K562 (cell line): ENCODE measurements at places on chromosomes 6 and 20. TPM values are rescaled to one million over a fixed set of nuclear protein-coding genes. Genes with fewer than 3 reads are reported as not detected.

Gene TTLL9
- total RNA-seq, result not detected in 2 replicates

Gene ARMH2
- not detected in 2 replicates for total RNA-seq

Gene GJA10
- not detected in 2 replicates for total RNA-seq

Gene DEFB119
- total RNA-seq, result not detected in 2 replicates

Gene BACH2
- total RNA-seq, result 1.7 and 2.0 TPM in 2 replicates

Gene PHACTR1
- 19.7 and 25.3 TPM in 2 replicates for total RNA-seq

Gene EDN3
- total RNA-seq, result not detected in 2 replicates

GRCh38 chr20:842547-842940, 9.0 kb downstream of the FAM110A start:
- DNase-seq, result no peak

DNA sequence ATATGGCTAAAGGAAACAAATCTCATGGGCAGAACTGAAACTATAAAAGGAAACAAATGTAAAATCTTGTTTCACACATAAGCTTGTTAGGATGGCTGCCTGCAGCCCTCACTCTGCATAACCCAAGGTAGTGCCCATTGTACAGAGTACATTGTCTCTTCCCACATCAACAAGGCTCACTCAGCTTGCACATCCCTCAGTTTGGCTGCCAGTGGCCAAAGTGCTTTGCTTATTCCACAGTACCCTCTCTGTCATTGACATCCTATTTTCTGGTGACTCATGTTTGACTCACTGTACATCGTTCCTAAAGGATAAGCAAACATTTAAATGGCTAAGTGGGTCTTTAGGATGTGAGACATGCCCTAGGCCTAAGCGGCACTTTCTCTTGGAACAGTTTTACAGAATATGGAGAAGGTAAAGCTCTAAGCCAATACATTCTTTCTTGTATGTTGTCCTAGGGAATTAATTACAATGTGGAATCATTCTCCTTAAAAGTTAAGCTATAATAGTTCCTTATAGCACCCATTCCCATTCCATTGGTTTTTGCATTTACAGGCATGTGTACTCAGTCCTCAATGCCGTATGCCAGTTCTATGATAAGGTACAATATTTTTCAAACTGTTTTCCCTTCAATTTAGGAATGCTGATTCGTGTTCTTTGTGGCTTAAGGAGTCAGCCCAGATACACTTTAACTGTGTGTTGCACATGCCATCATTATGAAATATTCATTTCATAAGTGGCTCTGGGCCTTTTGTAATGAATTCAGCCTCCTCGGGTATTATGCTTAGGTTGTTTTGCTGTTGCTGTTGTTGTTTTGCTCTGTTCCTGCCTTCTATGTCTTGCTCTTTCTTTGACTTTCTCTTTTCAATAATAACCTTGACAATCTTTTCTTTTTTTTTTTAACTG, 5.5 kb downstream of the ANKEF1 start:
- no peak for DNase-seq

DNA sequence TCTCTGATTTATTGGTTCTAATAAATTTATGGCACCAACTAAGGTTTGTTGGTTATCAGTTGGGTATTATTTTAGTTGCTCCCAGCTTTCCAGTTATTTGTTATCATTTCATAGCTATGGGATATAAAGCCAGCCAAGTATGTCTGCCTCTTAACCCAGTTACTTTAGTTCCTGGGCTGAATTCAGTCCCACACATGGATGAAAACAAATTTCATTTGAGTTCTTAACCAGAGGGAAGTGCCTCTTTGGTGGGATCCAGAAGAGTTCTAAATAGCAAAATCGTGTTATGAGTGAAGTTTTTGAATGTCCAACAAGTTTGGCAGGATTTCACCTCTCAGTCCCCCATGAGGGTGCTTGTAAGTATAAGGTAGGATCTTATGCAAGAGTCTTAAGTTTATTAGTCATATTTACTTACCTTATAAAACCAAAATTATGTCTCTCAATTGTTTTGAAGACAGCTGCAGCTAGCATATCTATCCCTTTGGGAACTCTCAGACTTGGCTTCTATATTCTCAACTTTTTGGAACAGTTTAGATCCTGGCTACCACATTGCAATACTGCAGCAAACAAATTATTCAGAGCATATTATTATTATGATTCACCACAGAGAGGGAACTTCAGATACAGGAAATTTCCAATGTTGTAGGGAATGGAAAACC, 683.6 kb downstream of the BCKDHB start:
- no peak for DNase-seq

DNA sequence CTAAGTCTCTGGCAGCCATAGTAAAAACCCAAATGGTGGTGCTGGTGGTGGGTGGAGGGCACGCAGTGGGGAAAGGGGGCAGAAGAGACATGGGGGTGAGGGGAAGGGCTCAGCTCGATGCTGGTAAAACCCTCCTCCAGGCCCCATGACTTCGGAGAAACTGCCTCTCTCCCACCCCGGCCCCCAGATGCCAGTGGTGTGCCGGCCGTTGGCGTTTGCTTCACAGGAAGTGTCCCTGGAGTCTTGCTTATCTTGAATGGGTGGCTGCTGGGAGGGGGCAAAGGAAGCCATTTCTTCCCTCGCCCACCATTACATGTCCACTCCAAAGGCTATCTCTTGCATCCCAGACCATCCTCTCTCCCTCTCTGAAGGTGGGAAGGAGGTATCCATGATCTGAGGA, 25.4 kb downstream of the VEGFA start:
- DNase-seq, result no peak

DNA sequence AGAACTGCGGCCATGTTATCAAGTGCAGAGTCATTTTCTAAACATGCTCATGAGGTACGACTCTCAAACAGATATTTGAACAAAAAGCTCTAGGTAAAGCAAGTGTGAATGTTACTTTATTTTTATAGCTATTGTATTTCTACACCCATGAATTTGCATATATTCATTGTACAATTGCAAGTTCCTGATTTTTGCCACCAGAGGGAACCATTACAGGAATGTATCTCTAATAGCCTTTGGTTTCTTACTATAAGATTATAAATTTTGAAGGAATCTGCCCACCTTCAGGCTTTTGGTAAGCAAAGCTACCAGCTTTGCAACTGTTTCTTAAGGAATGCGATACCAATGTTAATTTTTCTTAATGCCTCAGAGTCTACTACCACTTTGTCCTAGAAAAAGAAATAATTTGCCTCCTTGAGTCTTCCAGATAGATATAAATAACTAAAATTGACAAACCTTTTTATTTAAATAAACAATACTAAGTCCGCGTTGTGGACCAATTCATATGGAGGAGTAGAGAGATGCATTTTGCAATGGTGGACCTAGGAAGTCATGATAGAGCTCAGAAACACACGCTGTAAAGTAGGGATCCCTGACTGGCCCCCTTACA, 125.4 kb upstream of the SAMD5 start:
- peak; percentile 38 for DNase-seq

DNA sequence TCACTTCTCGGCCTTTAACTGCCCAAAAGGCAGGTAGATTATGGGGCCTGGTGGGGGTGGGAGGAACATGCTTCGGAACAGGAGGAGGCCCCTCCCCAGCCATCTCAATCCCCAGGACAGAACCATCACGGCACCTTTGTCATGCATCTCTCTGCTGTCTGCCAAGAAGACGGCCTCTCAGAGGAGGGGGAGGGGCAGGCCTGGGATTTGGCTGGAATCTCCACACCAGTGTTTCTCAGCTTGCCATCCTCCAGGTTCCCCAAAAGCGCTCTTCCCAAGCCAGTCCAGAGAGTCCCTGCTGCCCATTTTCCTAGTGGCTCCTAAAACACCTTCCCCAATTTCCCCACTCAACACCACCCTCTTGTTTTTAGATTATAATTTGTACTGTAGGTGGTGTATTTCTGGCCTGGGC, 2.5 kb upstream of the POU5F1 start:
- no peak for DNase-seq

DNA sequence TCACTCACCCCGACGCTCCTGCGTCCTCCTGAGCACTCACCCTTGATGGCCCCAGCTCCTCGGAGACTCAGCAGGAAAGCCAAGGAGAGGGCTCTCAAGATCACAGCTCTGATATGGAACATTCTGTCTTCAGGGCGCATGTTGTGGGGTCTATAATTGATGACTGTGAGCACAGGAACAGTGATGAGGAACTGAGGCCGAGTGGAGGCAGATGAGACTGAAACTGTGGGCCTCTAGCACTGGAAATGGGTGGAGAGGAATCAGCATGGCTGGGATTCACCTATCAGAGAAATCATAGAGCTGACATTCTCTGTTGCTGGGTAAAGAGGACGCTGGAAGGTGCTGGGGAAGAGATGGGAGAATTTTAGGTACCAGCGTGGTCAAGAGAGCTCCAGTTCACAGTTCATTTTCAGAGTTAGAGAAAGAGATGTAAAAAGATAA, at the start of gene HLA-DPA1:
HLA-DPA1 (minus strand) TSS at position 219 of the 441 bp plus-strand sequence.
- DNase-seq, result no peak

DNA sequence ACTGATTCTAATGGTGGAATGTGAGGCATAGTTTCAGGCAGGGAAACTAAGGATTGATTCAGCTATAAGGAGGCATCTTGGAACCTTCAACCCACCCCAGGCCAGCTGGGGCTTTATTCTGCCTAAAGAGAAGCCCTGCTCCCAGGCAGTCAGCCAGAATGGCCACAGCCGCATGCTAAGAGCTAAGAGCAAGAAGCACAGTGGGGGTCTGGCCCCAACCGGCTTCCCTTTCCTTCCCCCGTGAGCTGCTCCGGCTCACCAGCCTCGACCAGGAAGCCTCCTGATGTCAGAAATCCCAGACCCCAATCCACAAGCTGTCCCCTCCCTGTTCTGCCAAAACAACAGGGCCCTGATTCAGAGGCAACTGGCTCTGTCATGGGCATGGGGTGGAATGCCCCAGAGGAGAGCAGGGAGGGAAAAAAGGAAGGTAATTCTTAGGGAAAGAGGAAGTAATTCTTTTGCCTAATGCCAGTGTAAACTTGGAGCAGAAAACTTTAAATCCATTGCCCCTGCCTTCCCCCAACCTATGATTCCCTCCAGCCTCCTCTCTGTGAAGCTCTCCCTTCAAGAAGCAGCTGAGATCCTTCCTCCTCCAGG, 6.9 kb downstream of the GRM4 start:
- no peak for DNase-seq

- no peak for DNase-seq
Measured at GRCh38 chr6:93678841-93679454, 259.6 kb upstream of the EPHA7 start.

GRCh38 chr6:56655249-56655648, 12.6 kb upstream of the DST start:
- DNase-seq, result no peak

DNA sequence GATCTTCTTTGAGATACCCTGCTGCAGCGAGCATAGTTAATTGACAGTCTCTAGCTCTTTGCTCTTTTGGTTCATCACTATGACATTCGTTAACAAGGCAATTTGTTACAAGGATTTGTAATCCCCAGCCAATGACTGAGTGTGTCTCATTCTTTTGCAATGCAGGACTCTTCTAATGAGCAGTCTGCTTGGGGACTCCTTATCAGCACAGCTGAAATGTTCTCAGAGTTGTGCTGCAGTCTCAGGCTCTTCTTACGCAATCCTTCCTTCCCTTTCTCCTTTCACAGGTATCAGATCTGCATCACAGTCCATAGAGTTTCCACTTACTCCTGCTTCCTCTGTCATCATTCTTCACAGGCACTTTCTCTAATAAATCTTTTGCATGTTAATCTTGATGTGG, 161.2 kb upstream of the OGFRL1 start:
- no peak for DNase-seq

DNA sequence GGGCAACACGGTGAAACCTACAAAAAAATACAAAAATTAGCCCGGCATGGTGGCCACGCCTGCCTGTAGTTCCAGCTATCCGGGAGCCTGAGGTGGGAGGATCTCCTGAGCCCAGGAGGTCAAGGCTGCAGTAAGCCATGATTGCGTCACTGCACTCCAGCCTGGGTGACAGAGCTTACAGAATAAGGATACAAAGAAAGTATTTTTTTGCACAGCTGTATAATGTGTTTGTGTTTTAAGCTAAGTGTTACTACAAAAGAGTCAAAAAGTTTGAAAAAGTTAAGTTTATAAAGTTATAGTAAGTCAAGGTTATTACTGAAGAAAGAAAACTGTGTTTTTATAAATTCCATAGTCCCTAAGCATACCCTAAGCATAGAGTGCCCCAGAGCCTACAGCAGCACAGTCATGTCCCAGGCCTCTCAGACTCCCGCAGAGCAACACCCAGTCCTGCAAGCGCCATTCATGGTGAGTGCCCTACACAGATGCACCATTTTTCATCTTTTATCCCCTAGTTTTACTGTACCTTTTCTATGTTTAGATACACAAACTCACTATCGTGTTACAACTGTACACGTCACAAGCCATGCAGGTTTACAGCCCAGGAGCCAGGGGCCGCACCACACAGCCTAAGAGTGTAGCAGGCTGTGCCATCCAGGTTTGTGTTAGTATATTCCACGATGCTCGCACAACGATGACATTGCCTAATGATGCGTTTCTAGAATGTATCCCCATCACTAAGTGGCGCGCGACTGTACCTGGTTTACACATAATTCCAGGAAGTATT, 22.4 kb downstream of the TAF4 start:
- DNase-seq, result no peak

GRCh38 chr6:2875359-2876191, 27.5 kb downstream of the SERPINB9 start:
- no peak for DNase-seq

DNA sequence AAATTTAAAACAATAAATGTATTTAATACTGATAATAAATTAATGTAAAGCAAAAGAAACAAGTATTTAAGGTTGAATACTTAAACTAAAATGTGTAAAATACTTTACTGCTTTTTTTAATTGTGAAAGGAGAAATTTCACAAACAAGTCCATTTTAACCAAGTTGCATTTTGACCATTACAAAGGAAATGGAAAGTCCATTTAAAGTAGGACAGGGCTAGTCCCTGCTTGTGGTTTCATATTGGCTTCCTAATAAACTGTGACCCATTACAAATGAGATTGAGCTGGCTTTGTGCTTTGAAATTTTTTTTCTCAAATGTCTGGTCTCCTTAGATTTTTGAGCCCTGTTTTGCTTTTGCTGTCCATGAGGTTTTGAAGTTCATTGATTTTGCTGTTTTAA, 527.6 kb downstream of the MAFB start:
- DNase-seq, result no peak

GRCh38 chr6:147507162-147508041, 1.1 kb upstream of the SAMD5 start:
- no peak for DNase-seq

- no peak for DNase-seq
Measured at GRCh38 chr6:37298958-37299357, 41.0 kb upstream of the TMEM217 start.

DNA sequence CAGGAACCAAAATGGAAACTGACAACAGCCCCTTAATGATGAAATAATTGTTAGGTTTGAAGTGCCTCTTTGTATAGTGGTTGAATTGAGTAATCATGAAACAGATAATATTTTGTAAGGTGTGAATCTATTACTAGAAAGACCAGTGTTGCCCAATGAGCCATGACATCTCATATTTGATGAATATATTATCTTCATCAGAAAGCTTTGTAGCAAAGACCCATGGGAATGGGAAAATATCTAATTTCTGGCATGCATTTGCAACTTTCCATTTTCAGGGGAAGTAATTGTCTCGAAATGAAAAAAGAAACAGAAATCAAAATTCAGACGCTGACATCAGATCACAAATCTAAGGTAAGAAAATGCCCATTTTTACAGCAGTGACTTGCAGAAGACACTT, 57.3 kb upstream of the LAMP5 start:
- DNase-seq, result no peak

- DNase-seq, result no peak
Measured at GRCh38 chr6:119533603-119534279, 184.2 kb upstream of the MAN1A1 start.

GRCh38 chr6:156687789-156688619, 89.2 kb upstream of the ARID1B start:
- DNase-seq, result peak; percentile 83
